Thyroid gland (tissue), 4 donors: ENCODE measurements at places on chromosomes 11 and 22. TPM values are rescaled to one million over a fixed set of nuclear protein-coding genes. Genes with fewer than 3 reads are reported as not detected.

DNA sequence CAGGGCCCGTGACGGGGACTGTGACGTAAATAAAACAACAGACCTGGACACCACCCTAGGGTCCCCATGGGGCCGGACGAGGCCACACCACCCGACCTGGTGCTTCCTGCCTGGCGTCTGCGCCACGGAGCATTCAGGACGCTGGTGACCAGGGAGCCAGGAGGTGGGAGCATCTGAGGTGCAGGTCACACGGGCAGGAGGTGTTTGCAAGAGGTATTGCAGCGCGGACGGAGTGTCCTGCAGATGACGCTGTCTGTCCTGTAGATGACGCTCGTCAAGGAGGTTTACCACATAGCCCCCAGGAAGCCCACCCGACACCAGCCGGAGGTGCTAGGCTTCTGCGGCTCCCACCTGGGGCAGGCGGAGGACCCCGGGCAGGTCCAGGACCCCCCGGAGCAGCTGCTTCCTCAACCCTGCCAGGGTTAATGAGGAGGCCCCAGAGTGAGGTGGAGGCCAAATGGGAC, 986 bp upstream of the MUC5B start:
- no peaks in the 10 kb centered on the region for H3K27me3 ChIP-seq
- no peak overlapping the region for H3K27ac ChIP-seq
- H3K36me3 ChIP-seq, result no peaks in the 10 kb centered on the region
- no peak for DNase-seq

DNA sequence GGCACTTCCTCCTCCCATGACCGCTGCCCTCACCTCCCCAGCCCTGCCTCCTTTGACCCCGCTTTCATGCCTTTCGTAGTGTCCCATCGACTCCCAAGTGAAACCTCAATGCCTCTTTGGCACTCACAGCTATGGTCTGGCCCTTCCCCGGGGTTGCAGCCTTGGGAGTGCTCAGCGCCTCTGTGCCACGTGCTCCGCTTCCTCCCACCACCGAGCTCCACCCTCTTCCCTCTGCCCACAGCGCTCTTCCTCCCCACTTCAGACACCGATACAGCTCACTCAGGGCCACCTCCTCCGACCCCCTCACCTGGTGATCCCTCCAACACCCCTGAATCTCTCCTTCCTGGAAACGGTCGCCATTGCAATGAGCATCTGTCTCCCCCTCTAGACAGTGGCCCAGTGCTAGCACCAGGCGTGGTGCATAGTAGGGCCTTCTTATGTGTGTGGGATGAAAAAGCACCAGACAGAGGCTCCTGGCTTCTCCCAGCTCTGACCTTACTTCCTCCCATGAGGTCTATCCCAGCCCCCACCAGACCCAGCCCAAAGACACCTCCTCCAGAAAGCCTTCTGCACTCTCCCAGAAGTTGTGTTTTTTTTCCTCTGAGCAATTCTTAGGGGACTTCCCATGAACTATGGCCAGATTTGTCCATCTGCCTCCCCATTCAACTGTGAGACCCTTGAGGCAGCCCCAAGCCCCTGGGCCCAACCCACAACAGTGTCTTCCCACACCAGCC, 16.4 kb upstream of the SCGB1A1 start:
- H3K27ac ChIP-seq, result peak overlapping the region; percentile 10
- DNase-seq, result peak; percentile 11
- H3K36me3 ChIP-seq, result no peaks in the 10 kb centered on the region

GRCh38 chr11:64571410-64572091, 19.5 kb upstream of the SLC22A12 start:
- H3K27me3 ChIP-seq, result no peaks in the 10 kb centered on the region
- DNase-seq, result no peak
- H3K4me1 ChIP-seq, result no peaks in the 10 kb centered on the region
- no peak overlapping the region for H3K4me3 ChIP-seq
- no peaks in the 10 kb centered on the region for H3K36me3 ChIP-seq

SGSM1 gene
- total RNA-seq, result 5.8 TPM

APOC3 gene
- total RNA-seq, result not detected

DNA sequence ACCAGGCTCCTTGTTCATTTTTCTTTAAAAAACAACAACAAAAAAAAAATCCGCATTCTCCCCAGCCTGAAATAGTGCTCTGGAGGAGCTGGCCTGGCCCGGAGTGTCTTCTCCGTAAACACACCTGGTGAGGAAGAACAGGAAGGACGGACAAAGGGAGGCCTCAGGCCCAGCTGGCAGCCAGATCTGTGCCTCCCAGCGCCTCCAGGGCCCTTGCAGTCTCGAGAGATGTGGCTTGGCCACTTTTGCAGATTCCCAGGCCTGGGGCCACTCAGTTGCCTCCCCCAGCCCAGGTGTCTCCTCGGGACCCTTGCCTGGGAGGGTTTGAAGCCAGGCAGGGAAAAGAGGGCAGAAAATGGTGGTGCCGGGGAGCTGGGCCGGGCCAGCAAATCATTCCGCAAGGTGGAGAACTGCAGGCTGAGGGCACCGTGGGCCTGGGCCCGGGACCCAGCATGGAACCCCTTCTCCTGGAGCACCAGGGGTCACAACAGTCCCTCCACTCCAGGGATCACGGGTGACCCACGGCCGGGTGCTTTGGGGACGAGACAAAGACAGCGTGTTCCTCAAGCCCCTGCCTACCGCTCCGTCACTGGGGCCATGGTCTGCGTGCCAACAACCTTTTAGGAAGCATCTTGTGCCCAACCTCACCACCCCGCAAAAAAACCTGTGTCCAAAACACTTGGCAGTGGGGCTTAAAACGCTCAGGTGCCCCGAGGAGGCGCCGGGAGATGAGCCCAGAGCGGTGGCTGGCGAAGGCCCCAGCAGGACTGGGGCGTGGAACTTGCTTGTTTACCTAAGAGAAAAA, 67.1 kb upstream of the WNT7B start:
- H3K4me3 ChIP-seq, result peak overlapping the region; percentile 40
- H3K27me3 ChIP-seq, result no peaks in the 10 kb centered on the region
- peak; percentile 35 for DNase-seq
- H3K27ac ChIP-seq, result peak overlapping the region; percentile 89
- H3K4me1 ChIP-seq, result peaks cover 26% of the 10 kb centered on the region

DNA sequence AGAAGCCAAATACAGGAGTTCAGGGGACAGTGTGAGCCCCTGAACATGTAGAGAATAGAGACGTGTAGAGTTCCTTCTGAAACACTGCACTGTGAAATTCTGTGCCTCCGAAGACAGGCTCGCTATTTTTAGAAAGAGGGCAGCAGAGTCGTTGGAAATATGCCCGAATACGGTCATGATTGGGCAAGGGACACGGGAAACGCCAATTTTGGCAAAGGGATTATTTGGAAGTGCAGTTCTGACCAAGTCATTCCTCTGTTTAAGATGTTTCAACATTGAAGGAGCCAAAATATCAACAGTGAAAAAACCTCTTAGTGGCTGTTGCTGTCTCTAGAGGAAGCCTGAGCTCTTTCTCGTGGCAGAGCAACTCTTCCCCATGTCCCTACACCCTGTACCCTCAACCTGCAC, 9.5 kb upstream of the CBX6 start:
- peak overlapping the region; percentile 89 for H3K27ac ChIP-seq
- peak; percentile 80 for DNase-seq
- H3K27me3 ChIP-seq, result no peaks in the 10 kb centered on the region
- no peaks in the 10 kb centered on the region for H3K36me3 ChIP-seq
- peaks cover 26% of the 10 kb centered on the region for H3K4me1 ChIP-seq

DNA sequence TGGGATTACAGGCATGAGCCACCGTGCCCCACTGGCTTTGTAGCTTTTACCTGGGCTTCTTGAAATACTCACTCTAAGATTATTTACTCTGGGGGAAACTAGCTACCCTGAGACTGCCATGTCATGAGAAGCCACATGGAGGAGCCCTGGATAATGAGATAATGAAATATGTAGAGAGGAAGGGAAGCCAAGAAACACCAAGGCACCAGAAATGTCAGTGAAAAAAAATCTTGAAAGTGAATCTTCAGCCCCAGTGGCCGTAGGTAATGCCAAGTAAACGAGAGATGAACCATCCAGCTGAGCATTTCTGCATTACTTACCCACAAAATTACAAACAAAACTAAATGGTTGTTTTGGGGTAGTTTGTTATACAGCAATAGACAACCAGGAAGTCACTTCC, 125.6 kb downstream of the APIP start:
- H3K27me3 ChIP-seq, result no peaks in the 10 kb centered on the region
- H3K4me1 ChIP-seq, result peaks cover 10% of the 10 kb centered on the region
- no peaks in the 10 kb centered on the region for H3K36me3 ChIP-seq

OR52H1 gene
- 2.8 TPM for total RNA-seq

GRCh38 chr11:74367881-74368280, 30.4 kb downstream of the PGM2L1 start:
- peak; percentile 64 for DNase-seq
- H3K27me3 ChIP-seq, result no peaks in the 10 kb centered on the region
- H3K4me1 ChIP-seq, result peaks cover 10% of the 10 kb centered on the region
- H3K36me3 ChIP-seq, result no peaks in the 10 kb centered on the region
- H3K27ac ChIP-seq, result peak overlapping the region; percentile 49

CEP126 gene
- 6.8 TPM for total RNA-seq

GRCh38 chr11:32188785-32189184, 97.9 kb downstream of the RCN1 start:
- H3K4me3 ChIP-seq, result no peak overlapping the region
- DNase-seq, result no peak
- no peaks in the 10 kb centered on the region for H3K4me1 ChIP-seq
- no peaks in the 10 kb centered on the region for H3K36me3 ChIP-seq
- H3K27me3 ChIP-seq, result no peaks in the 10 kb centered on the region

DNA sequence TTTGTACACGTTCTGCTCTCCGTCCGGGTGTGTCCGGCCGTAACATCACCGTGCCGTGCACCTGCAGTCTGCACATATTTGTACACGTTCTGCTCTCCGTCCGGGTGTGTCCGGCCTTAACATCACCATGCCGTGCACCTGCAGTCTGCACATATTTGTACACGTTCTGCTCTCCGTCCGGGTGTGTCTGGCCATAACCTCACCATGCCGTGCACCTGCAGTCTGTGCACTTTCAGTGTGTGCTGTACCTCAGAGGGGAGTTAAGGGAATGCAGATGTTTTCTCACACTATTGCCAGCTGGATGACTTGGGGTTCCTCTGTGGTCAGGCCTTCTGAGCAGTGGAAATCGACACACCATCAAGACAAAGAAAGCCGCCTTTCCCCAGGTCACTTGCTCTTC, 4.2 kb downstream of the TTLL8 start:
- H3K27ac ChIP-seq, result no peak overlapping the region
- no peaks in the 10 kb centered on the region for H3K36me3 ChIP-seq
- H3K27me3 ChIP-seq, result no peaks in the 10 kb centered on the region
- no peak for DNase-seq

- H3K4me1 ChIP-seq, result no peaks in the 10 kb centered on the region
- no peak overlapping the region for H3K4me3 ChIP-seq
- no peak overlapping the region for H3K27ac ChIP-seq
- H3K36me3 ChIP-seq, result no peaks in the 10 kb centered on the region
- DNase-seq, result no peak
Observed at GRCh38 chr22:43570531-43571165, 158.8 kb downstream of the MPPED1 start.

GRCh38 chr11:11988099-11988651, 20.3 kb downstream of the DKK3 start:
- no peak for DNase-seq
- no peaks in the 10 kb centered on the region for H3K27me3 ChIP-seq
- H3K27ac ChIP-seq, result no peak overlapping the region
- H3K4me1 ChIP-seq, result peaks cover 5% of the 10 kb centered on the region

- H3K27me3 ChIP-seq, result no peaks in the 10 kb centered on the region
- no peak overlapping the region for H3K4me3 ChIP-seq
- DNase-seq, result peak; percentile 74
- H3K27ac ChIP-seq, result peak overlapping the region; percentile 34
- H3K4me1 ChIP-seq, result peaks cover 4% of the 10 kb centered on the region
Observed at GRCh38 chr11:12581923-12582322, 92.3 kb upstream of the TEAD1 start.

DNA sequence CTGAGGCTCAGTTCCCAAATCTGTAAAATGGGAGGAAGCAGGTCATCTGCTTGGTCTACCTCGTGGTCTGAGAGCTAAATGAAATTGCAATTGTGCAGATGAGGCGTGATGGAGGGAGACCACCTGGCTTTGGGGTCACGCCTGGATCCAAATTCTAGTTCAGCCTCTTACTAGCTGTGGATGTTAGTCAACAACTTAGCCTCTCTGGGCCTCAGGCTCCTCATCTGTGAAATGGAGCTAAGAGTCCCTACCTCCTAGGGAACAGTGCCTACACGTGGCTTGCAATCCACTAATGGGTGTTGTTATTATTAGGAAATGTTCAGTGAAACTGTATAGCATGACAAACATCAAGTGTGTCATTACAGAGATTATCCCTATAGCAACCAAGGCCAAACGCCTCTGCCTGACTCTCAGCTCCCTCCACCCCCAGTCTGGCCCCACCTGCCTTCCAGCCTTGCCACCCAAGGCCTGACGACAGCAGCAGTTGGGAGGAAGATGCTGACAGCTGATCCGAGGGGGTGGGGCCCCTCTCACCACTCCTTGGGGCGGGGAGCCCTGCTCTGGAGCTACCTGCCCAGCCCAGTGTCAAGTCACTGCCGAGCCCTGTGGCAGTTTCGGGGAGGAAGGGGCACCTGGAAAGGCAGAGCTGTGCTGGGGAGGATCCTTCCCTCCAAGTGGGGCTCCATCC, 1.7 kb upstream of the RHOD start:
- DNase-seq, result no peak
- H3K4me3 ChIP-seq, result no peak overlapping the region
- peaks cover 25% of the 10 kb centered on the region for H3K4me1 ChIP-seq
- no peaks in the 10 kb centered on the region for H3K27me3 ChIP-seq

DNA sequence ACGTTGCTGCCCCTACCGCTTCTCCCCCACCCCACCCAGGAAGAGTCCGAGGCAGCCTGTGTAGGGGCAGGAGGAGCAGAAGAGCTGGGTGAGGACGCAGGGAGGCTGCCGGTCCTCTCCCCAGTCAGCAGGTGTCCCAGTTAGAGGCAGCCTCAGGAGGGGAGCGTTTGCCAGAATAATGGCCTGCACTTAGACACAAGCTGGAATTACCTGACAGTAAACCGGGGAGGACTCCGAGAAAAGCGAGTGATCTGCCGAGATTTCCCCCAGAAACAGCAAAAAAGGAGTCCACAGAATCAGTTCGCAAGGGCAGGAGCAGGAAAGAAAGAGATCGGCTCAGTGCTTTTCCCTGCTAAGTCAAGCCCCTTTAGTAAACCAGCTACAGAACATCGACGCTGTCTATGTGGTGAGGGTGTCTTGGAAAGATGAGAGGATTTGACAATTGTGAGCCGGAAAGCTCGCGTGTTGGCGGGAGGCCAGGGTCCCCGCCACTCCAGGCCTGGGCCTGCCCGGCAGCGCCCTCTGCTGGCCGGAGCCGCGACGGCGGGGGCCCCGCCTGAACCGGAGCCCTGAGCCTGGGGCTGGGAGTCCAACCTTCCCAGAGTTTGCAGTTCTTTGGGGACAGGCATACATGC, 17.7 kb upstream of the THRSP start:
- peak overlapping the region; percentile 82 for H3K27ac ChIP-seq
- no peaks in the 10 kb centered on the region for H3K36me3 ChIP-seq
- peak; percentile 87 for DNase-seq

GRCh38 chr11:62843466-62843865, 4.1 kb upstream of the WDR74 start:
- H3K4me3 ChIP-seq, result no peak overlapping the region
- DNase-seq, result no peak
- H3K27ac ChIP-seq, result no peak overlapping the region
- no peaks in the 10 kb centered on the region for H3K27me3 ChIP-seq

DNA sequence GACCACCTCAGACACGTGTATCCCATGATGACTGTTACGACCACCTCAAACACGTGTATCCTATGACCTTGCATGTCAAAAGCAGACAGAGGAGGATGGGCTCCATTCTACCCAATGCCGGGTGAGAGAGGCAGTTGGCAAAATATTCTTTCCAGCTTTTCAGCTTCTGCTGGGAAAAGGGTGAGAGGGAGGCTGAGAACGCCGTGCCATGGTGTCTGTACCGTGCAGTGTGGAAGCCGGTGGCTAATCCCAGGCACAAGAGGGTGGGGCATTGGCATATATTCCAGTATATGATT, 1478.4 kb downstream of the TBC1D22A start:
- H3K4me3 ChIP-seq, result no peak overlapping the region
- H3K27me3 ChIP-seq, result no peaks in the 10 kb centered on the region
- no peaks in the 10 kb centered on the region for H3K36me3 ChIP-seq
- no peaks in the 10 kb centered on the region for H3K4me1 ChIP-seq
- no peak overlapping the region for H3K27ac ChIP-seq

TUB gene
- 21.9 TPM for total RNA-seq
